Activated CD4-positive, alpha-beta T cell treated with anti-CD3 and anti-CD28 coated beads, Interleukin-2, amount 50 U/mL, for 1 hour (primary cell): ENCODE measurements at places on chromosomes 6 and 20.

DNA sequence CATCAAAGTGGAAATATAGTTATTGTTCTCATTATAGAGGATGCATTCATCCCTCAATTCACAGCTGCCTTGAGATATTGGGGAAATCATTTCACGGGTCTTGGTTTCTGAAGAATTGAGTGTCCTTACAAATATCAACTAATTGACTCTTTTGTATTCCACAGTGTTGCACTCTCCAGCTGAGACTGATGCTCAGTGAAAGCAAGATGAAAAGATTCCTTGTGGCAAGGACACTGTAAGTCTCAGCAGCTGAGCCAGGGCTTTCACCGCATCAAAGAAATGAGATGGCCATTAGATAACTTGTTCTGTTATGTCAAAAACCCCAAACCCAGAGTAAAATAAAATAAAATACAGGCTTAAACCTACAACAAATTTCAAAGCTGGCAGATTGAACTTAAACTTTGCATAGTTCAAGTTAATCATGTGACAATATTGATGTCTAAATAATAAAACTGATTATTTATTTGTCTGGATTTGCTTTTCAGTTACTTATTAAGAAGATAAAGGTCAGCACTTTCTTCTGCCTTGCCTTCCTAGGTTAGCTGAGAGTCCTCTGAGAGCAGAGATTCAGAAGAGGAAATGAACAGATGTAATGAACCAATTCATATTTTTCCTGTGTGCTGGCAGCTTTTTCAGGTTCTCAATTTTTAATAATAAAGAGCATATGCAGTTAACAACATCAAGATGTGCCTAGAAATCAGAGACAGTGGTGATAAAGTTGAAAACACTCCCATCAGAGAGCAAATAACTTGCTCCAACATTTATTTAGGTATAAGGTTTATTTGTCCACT lies 82.4 kb upstream of the SMLR1 start:
- no peak for DNase-seq

DNA sequence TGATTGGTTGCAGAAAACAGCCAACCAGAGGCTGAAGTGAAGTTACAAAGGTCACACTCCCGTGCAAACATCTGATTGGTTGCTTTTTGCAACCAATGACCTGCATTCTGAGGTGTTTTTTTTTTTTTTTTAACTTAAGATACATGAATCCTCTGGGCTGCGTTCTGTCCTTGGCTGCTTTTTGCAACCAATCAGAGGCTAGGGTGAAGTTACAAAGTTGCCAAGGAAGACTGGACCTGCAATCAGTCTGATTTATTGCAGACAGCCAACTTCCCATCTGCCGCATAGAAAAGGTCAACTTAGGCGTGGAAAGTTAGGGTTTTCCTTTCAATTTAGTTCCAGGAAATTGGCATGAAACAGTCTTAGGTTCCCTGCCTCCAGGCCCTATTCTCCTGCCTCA lies 292.9 kb downstream of the PLCB1 start:
- no peak for DNase-seq

- no peak for DNase-seq
Measured at GRCh38 chr6:72414657-72415056, 207.2 kb upstream of the KCNQ5 start.

DNA sequence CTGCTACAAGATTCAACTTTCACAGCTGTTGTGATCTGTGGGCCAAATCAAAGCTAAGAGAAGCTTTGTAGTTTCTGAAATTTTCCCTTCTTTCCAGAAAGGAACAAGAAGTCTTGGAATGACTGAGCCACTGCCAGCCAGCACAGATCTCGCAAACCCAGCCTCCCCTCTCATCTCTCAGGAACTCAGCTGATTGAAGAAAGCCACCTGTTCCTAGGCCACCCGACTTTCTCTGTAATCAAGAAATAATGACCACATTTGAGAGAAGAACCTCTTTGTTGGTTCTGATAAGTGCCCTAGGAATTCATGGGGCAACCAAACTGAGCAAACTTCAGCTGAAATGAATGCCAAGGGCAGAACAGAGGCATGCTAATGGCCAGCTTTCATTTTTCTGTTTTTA lies 61.7 kb downstream of the HDGFL1 start:
- no peak for DNase-seq

DNA sequence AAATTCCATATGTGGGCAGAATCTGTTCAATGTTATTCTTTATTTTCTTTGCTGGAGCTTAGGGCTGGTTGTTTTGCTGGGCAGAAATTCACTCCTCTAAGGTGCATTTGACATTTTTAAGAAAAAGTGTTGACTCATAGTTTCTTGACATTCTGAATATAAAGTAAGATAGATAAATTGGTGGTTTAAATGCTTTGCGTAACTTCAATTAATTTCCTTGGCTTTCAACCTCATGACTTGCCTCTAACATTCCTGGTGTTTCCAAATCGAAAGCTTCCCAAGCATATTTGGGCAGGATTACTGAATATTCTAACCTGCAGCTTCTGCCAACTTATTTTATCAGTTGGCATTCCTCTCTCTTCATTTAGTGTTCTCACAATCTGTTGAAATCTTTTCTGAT lies 718.7 kb upstream of the ADGRB3 start:
- DNase-seq = no peak

DNA sequence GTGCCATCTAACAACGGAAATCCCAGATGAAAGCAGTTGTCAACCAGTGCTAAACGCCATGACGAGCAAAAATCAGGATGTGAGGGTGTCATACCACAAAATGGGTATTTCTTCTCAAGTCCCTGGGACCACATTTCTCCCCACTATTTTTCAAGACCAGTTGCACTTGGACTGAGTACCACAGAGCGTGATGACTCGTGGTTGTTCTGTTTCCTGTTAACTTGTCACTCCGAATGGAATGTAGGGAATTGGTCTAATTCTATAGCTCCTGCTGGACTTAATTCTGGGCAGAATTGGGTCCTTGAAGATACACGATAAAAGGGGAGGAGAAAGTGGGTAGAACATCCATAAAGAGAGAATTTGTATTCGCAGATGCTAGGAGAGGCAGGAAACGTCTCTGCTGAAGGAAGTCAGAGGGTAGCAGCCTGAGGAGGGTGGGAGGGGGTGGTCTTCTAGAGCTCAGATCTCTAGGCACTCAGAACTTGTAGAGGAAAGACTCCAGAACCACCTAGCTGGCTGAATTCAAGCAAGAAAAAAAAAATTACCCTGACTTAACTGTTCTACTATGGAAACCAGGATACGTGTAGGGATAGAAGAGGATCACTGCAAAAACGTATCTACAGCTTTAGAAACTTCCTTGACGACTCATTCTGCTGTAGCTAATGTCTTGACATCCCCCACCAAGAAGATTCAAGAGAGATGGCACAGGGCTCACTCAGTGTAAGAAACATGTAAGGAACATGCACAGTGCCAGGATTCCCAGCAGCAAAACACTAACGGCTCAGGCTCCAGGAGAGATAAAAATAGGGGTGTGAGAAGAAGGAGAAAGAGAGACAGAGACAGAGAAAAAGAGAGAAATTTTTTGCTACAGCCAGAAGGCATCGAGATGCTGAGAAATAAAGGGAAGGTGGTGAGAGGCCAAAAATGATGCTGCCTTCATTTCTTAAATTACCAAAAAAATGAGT lies 494.7 kb downstream of the CD83 start:
- no peak for DNase-seq

GRCh38 chr6:106163966-106164877 lies 78.1 kb downstream of the PRDM1 start:
- no peak for DNase-seq

- DNase-seq = no peak
Measured at GRCh38 chr20:17990278-17990972, 21.6 kb downstream of the MGME1 start.

DNA sequence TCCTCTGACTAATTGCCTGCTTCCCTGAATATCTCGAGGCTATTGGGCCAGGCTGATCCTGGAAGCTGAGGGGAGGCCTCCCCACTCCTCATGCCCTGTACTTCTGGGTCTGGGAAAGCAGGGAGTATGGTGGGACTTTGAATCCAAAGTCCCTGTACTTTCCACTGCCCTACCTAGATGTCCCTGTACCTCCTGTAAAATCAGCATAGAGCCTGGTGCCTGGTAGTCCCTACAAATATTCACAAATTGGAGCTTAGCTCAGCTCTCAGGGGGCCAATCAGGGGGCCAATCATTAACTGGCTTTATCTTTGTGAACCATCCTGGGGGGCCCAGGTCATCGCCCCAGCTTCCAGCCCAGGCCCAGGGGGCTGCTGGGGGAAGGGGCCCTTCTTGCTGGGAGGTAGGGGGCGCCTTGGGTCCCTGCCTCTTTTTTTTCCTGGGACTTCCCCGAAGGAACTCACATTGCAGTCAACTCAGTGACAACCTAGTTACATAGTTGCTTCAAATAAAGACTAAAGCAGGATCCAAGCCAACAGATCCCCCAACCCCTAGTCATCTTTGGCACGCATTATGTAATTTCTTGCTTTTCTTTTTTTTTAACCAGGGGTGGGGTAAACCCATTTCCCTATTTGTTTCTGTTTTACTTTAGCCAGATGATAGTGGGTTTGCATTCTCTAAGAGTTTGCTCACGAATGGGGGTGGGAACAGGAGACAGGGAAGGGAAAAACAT lies 6.9 kb upstream of the VEGFA start:
- DNase-seq = no peak

DNA sequence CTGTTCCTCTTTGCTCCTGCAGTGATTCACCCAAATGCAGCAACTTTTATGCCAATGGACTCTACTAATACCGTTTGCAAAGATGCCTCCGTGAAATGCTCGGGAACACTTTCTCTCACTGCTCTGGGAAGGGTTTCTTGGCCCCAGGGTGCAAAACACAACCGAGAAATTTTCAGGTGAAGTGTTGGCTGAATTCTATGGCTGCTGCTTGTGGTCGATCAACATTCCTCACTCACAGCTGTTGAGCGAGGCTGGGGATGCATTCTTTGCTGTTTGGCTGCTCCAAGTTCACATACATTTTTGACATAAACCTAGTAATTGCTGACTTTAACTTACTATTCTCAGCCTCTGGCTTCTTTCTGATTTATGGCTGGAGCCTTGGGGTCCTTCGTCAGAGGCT lies 342.0 kb upstream of the CHD6 start:
- DNase-seq = no peak

DNA sequence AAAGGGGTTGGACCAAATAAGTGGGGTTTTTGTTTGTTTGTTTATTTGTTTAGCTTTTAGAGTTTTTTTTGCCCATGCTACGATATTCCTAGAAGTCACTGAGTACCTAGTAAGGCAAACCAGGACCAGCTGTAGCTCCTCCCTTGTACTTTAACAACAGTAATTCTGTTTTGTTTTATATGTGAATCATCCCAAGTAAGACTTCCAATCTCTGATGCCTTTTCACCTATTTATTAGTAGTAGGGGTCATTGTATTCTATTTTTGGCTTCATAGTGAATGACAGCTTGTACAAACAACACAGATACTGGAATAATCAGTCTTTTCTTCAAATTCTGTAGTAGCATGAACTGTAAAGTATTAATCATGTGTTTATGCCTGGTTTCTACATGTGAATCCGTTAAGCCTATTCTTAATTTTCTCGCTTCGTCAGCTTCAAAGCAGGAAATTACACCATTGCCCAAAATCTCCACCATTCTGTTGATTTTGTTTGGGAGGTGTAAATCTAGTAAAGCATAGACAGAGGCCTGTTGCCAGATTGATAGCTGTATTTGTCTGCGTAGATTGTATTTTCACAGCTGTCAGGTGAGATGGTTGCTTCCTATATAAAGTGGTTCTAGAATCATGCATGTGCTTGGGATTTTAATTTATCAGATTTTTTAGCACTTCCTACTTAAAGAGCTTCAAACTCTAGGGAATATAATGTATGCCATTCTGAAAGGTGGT lies 151.5 kb upstream of the FLRT3 start:
- no peak for DNase-seq
